ENCODE measurements at places on chromosomes 7 and 10. TPM values are rescaled to one million over a fixed set of nuclear protein-coding genes. Genes with fewer than 3 reads are reported as not detected.

DNA sequence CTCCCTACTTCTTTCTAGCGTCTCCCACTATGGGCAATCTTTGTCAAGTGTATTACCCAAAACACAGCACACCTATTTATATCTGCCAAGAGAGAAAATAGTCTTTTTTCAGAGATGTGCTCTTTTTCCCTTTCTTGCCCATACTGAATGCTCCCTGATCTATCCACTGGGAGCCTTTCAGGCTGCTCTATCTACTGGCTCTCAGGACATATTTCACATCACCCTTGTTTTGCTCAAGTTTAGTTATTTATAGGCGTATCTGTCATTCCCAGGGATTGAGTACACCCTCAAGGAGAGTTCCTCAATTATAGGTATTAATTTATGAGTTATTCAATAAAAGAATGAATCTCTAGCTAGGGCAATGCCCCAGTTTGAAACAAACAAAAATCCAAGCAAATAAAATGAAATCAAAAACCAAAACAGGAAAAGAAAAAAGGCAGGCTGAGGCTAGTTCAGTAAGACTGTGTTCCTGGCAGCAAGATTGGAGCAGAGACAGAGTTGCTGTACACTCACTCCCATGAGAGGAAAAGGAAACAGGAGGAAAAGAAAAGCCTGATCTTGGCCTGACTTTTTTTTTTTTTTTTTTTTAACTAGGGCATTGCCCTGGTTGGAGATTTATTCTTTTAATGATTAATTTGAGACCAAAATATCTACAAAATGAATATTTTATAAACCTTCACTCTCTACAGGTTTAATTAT, 665.9 kb upstream of the PCDH15 start:
- DNase-seq = no peak

DNA sequence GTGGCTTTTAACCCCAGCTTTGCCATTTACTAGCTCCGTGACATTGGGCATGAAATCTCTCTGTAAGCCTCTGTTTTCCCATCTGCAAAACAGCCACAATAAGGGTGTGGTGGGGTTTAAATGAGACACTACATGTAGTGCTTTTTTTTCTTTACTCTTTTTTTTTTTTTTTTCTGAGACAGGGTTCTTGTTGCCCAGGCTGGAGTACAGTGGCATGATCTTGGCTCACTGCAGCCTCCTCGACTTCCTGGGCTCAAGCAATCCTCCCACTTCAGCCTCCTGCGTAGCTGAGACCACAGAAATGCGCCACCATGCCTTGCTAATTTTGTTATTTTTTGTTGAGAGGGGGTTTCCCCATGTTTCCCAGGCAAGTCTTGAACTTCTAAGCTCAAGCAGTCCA, 8.3 kb upstream of the DENND10 start:
- no peak for DNase-seq

SLC16A12 gene
- total RNA-seq = 1.3 TPM

DNA sequence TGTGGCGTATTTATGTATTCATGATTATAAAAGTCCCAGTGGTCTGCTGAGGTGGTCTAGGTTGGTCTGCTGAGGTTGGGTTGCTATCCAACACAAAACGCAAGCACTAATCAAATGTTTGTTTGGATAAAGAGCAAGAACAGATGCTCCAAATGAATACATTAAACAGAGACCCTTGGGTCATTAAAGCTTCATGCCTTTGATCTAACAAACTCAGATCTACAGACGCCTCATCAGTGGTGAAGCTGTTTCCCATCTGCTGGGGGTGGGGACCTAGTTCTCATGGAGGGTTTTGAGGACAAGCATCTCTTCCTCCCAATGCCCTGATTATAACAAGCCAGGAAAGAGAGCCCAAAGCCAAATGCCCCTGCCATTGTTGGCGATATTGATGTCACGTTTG, 786.7 kb downstream of the NRG3 start:
- DNase-seq = no peak

GRCh38 chr10:47028466-47028865, 117.2 kb downstream of the PTPN20 start:
- no peak for DNase-seq

GRCh38 chr7:148773334-148773733, 74.6 kb downstream of the CUL1 start:
- no peak for DNase-seq

ABCB4 gene
- total RNA-seq = 5.0 TPM

DNA sequence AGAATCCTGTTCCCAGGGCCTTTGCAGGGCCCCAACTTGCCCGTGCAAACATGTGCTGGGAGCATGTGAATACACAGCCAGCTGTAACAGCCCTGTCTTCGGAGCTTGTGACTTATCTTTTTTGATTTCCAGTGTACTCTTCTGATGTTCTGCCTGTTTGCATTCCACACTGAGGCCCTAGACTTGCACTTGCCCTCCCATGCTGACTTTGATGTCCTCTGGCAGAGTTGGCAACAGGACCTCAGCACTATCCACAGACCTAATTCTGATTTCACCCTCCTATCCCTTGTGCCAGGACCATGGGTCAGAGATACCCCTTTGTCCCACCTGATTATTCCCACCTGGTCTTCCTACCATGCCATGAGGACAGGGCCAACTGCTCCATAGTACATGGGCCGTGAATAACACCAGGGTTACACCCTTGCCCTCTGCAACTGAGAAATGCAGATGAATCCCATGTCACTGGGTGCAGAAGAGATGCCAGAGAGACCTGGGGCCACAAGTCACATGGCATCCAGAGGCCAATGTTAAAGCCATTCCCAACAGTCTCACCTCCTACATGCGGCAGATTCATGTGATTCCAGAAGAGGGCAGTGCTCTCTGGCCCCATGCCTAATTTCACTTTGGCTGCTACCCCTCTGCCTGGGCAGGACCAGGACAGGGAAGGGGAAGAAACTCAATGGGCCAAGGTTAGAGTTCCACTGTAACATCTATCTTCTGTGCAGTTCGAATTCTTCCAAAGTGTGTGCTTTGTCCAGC, 43.0 kb downstream of the SCRN1 start:
- peak; percentile 65 for DNase-seq

DNA sequence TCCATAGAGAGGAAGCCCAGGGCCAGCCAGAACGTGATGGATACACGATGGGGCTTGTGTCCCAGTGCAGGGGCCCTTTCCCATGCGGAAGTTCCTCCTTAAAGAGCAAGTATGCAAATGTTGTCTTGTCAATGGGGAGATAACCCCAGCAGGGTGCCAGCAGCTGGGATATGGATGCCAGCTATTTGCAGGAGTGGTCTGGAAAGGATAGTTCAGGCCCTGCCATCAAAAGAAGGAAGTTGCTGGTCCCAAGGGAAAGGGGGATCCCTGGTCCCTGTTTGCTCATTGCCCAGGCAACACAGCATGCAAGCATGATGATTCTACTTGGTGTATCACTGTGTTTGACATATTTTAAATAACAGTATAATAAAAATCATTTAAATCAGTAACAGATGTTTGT, 73.1 kb upstream of the HECW1 start:
- DNase-seq = no peak

LIPM gene
- total RNA-seq = not detected

MGMT gene
- 16.6 TPM for total RNA-seq

GNGT1 gene
- not detected for total RNA-seq

HMX3 gene
- not detected for total RNA-seq

GRCh38 chr7:101179117-101179516, 976 bp downstream of the NAT16 start:
- no peak for DNase-seq

ZNF425 gene
- total RNA-seq = 0.38 TPM

DNAJC30 gene
- 11.8 TPM for total RNA-seq

DNA sequence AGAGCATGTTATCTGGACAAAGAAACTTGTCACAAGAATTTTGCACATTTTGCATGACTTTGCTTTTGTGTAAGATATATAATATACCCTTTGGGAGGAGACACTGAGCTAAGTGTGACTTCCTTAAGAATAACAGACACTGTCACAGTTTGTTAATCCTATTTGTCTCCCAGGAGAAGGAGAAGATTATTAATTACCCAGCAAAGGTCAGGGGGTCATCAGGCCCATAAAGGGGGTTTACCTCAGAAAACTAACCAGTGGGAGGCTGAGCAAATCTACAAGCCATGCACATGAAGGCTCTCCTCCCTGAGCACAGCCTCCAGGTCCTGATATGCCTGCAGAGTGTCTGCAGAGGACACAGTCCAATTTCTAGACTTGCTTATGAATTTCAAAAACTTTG, 10.1 kb upstream of the MET start:
- DNase-seq = no peak

GRCh38 chr7:73969991-73970390, 58.0 kb upstream of the ELN start:
- no peak for DNase-seq

MMP21 gene
- not detected for total RNA-seq

IFIT1B gene
- total RNA-seq = not detected

IDI2 gene
- total RNA-seq = 0.16 TPM

DNA sequence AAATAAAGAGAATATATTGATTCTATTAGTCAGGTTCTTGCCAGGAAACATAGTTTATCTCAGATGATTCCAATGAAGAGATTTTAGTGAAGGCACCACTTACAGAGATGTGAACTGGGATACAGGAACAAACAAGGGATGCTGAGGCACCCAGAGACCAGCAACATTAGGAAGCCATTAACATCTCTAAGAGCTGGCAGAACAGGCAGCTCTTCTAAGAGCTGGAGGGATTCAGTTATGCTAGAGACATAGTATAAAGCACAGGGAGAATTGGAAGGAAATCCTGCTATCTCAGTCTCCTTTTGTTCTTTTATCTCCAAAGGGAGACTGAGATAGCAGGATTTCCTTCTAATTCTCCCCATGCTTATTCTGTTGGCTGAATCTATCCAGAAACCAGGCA, 22.0 kb downstream of the OR6B1 start:
- no peak for DNase-seq

- DNase-seq = no peak
Observed at GRCh38 chr7:123987445-123987844, 45.4 kb downstream of the TMEM229A start.

DNA sequence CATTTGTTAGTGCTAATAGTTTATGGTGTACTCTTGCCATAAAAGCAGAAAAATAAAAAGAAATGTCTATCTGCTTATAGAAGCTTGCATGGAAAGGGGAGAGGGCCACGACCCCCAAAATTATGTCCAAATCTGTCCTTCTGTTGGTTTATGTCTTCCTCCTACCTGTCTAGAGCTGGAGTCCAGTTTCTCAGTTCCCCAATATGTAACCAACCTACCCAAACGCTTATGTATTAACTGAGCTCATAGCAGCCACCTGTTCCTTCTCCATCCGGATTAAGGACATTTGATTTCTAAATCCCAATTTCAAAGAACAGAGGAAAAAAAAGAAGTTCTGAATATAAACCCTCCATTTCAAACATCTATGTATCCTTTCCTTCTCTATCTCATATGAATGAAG, 30.3 kb upstream of the TPK1 start:
- no peak for DNase-seq

GRCh38 chr10:43430926-43431663, 5.8 kb upstream of the ZNF487 start:
- DNase-seq = no peak

DNA sequence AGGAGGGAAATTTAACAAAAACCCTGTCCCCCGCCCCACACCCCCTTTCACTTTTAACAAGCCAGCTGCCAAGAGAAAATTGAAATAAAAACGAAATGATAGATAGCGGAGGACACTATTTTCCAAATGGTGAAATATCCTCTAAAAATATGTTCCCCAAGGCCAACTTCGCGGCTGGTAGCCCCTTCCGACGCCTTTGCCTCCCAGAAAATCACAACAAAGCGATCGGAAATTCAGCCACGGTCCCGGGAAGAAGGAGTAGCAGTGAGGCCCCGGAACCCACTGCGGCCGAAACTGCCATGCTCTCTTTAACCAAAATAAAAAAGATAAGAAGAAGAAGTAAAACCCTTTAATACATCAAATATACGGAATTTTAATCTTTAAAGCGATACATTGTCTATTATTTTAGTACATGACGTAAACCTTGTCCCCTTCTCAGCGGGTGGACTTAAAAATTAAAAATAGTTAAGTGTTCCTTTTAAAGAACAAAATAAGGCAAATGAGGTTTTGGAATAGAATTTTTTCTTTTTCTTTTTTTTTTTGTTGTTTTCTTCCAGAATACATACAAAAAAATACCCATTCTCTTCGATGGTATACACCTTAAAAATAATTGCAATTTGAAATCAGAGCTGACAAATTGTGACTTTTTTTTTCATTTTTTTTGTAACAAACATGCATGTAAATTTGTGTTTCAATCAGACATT, 3.9 kb downstream of the ZNF503 start:
- DNase-seq = no peak

DNA sequence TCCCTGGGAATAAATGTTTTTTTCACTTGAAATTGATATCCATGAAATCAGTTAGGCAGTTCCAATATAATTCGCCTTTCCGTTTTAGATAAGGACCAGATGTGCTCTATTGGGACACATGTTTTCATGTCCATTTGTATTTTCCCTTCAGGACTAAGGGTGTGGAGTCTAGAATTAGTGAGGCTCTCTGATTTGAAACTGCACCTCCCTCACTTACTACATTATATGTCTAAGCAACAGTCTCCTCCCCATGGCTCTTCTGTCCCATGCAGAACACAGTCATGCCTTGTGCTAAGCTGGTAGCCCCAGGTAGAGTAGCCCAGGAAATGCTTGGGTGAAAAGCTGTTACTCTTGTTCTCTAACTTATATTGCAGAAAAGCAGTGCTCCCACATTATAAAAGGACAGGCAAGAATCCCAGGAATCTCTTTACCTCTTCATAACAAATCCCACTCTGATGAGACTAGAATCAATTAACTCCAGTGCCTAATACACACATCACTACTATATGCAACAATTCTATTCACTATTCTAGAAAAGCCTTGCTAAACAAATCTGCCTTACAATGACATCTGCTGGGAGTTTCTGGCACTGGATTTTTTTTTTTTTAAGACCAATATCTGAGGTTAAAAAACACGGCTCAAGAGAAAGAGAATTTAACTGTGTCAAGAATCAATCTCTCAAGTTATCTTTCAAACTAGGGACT, 293.9 kb downstream of the SNX13 start:
- no peak for DNase-seq

GRCh38 chr7:20596653-20597052, 18.8 kb upstream of the ABCB5 start:
- no peak for DNase-seq

- DNase-seq = no peak
Observed at GRCh38 chr10:121926671-121927317, 1.0 kb downstream of the ATE1 start.

CALHM1 gene
- not detected for total RNA-seq

- no peak for DNase-seq
Observed at GRCh38 chr7:96949766-96950165, 55.6 kb upstream of the DLX6 start.

TSPAN33 gene
- total RNA-seq = 11.8 TPM

DNA sequence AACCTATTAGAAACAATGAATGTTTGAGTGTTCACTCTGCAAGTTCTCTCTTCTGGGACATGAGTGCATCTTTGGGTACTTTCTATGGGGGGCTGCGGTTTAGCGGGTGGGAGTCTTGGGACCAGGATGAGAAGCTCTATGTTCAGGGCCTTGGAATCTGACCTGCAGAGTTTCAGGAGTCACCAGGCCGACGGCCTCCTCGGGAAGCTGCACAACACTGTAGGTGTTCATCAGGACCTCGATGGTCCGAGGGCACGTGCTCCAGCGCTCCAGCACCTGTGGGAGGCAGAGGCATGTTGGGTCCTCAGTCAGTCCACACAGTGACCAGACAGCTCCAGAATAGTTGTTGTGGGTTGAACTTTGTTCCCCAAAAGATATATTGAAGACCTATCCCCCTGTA, 8.9 kb upstream of the GBX1 start:
- DNase-seq = no peak

Measured in Right ventricle myocardium superior (tissue), 1 donor.